ENCODE measurements at places on chromosomes 1 and 21.
A peak's percentile ranks its signal among the peaks of the same experiment; 100 is the strongest.

DNA sequence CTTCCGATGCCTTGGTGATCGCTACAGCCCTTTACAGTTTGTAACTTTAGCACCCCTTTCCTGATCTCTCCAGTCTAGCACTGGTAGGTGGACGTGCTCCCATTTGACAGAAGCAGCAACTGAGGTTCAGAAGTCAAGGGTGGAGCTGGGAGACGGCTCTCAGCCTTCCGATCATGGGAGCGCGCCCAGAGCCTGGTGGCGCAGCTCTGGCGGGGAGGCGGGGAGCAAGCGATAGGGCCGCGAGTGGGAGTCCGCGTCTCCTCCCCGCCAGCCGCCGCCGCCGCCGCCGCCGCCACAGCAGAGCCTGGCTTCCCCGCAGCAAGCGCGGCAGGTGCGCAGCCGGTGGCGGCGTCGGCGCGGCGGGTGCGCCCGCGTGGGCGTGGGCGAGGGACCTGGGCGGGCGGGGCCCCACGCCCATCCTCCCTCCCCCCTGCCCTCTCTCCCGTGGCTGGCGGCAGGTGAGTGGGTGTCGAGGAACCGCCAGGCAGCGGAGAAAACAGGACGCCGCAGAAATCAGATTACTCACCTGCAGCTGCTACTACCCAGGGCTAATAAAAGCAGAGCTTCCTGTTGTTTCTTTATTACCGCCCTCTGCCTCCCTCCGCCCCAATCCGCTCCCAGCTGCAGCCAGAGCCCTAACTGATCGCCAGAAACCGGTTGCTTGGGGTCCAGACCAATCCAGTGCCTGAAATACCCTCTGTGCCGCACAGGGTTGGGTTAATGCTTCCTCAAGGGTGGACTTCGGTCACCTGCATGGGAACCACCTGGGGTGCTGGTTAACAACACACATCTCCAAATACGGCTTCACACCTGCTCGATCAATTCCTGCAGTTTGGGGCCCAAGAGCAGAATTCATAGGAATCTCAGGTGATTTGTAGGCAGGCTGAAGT is 60.2 kb upstream of the ID3 start:
- no peak for DNase-seq

DNA sequence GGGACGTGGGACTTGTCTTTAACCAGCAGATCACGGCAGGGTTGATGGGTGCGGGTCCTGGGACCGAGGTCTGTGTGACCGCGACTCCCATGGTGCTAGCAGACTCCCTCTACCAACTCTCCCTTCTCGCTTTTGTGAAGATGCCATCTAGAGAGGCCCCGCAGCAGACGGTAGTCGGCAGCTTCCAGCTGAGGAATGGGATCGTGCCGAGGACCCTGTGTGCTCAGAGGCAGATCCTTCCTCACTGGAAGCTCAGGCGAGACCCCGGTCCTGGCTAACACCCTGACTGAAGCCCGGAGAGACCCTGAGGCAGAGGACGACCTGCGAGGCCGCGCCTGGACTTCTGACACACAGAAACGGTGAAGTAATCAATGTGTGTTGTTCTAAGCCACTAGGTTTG is 12.5 kb upstream of the SPATC1L start:
- DNase-seq, result no peak

DNA sequence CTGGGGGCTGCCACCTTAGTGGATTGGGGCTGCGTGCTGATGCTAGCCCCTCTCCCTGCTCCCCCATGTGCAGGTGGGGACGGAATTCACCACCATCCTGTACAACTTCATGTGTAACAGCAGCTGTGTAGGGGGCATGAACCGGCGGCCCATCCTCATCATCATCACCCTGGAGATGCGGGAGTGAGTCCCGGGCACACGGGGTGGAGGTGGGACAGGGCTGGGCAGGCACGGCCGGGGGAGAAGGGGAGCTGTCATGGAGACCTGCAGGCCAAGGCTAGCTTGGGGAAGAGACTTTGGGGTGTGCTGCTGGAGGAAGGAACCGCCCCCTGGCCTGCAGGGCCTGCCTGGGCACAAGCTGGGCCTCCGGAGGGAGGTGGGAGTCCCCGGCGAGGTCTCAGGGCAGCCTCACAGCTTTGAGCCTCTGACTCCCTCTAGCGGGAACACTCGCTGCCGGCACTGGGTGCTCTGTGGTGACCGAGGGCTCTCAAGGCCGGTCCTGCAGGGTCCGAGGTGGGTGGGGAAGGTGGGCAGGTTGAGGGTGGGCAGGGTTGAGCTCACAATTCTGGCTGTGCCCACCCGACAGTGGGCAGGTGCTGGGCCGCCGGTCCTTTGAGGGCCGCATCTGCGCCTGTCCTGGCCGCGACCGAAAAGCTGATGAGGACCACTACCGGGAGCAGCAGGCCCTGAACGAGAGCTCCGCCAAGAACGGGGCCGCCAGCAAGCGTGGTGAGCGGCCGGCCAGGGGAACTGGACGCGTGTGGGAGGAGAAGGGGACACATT is 25.0 kb upstream of the CCDC27 start:
- DNase-seq, result no peak

DNA sequence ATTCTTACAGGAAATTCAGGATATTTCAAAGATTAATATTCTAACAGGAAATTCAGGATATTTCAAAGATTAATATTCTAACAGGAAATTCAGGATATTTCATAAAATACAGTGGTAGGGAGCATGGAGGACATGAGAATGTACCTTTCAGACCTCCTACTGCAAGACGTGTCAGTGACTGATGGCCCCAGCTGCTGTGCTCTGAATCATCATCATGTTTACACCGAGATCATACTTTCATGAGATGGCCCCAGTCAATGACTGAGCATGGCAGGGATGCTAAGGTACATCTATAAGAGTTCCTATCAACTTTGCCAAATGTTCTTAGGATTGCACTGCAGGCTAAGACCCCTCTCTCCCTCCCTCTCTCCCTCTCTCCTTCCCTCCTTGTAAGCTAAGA is 69.0 kb downstream of the HFM1 start:
- DNase-seq, result no peak

DNA sequence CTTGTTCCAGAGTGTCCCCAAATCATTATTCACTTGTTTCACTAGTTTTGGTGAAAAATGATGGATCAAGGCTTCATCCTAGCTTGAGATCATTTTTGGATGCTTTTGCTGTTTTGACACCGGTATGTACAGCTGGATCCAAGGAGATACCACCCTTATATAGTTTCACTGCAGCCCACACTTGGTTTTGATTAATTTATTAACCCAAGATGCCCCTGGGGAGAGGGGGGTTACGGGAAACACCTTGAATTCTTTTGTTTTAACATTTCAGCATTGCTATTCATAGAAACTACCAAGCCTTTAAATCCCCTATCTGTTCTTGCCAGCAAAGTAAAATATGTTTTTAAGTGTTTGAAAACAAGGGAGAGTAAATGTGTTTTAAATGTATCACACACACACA is 457.7 kb upstream of the RUNX1 start:
- DNase-seq, result no peak

DNA sequence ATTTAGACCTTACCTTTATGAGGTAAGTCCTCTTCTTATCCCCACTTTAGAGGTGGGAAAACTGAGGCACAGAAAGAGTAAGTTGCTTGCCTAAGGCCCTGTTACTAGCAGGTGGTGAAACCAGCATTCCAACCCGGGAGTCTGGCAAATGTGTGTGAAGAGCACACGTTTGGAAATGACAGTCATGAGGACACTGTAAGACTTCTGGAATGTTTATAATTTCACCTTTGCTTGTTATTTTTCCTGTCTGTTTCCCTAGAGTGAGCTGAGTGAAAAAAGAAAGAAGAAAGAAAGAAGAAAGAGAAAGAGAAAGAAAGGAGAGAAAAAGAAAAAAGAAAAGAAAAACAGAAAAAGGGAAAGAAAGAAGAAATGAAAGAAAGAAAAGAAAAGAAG is 21.2 kb upstream of the LGALS8 start:
- DNase-seq, result no peak

- DNase-seq, result peak; percentile 52
Observed at GRCh38 chr1:82323144-82323841, 522.6 kb downstream of the ADGRL2 start.

DNA sequence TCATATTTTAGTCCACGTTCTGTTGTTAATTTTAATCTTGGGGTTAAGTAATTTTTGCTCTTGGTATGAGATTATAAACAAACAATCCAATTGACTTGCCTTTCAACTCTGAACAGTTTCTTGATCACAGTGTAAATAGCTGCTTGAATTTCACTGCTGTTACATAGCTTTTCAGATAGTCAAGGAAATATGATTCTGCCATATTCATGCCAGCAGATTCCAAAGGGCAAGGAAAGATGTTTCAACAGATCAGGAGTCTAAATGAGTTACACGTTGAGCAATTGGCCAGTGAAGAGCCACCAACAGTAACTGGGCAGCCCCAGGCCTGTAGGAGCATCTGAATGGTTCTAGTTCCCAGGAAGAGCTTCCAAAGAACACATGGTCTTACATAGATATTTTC is 93.6 kb downstream of the LEPR start:
- DNase-seq, result no peak

- no peak for DNase-seq
Observed at GRCh38 chr21:35649186-35649585, 411.1 kb downstream of the SETD4 start.

DNA sequence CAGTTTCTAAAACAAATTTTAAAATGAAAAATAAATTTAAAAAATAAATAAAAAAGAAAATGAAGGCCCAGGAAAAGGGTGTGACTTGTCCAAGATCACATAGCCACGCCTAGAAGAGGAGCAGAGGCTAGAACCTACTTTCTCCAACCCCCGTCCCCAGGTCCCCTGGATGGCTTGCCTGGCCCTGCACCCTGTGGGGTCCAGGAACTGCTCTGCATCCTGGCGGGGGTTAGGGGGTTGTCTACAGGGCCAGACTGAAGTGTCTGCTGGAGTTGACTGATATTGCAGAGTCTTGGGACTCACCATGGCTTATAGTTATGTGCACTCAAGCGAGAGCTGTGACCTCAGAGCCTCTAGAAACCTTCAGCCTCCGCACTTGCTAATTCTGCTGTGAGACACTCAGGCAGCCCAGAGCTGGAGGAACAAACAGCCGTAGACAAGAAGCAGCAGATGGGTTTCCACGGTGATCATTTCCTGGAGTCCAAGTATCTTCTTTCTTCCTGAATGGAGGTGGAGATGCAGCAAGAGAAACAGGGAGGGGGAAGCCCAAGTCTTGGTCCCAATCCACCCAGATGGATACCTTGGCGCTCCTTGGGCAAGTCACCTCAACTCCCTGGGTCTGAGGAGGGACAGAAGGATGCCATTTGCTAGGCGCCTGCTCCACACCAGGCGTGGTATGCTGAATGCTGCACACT is 5.2 kb upstream of the EXTL1 start:
- DNase-seq, result no peak

- no peak for DNase-seq
Observed at GRCh38 chr1:67787746-67788145, 45.5 kb downstream of the GNG12 start.

DNA sequence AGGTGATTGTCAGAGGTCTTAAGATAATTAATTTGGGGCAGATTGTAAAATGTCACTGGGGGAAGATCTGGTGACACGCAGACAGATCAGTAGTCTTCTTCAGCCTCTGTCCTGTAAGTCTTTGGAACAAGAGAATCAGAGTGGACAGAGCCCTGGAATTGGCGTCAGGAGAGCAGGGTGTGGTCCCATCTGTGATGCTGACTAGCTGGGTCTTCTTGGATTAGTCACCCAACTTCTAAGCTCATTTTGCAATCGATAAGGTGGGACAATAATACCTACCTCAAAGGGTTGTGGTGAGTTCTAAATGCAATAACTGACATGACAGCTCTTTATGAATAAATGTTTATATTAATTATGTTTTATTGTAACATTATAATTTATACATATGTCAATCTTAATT is 4.8 kb downstream of the FASLG start:
- DNase-seq, result no peak

GRCh38 chr1:204640578-204640977 is 45.0 kb downstream of the LRRN2 start:
- DNase-seq, result no peak

- DNase-seq, result peak; percentile 38
Observed at GRCh38 chr1:119968068-119968492, 71.8 kb upstream of the ADAM30 start.

- no peak for DNase-seq
Observed at GRCh38 chr1:162927421-162927820, 66.4 kb upstream of the CCDC190 start.

GRCh38 chr1:186002406-186002805 is 268.2 kb downstream of the HMCN1 start:
- DNase-seq, result no peak

- DNase-seq, result no peak
Observed at GRCh38 chr1:241947354-241947753, 10.2 kb upstream of the BECN2 start.

DNA sequence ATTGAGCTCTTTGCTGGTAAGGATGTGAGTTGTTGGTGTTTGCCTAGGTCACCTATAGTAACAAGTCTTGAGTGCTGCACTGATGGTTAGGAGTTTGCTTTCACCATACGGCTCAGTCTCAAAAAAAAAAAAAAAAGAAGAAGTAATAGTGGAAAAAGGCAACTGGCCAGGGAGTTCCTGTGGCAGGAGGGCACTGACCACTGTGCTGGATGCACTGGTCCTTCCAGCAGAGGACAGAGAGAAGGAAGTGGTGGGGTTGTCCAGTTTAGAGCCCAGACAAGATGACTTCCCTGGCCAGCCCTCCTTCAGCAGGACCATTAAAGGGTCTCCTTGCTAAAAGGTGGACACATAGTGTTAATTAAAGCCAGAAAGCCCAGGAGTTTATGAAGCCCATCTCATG is 11.9 kb upstream of the PTCH2 start:
- DNase-seq, result no peak

DNA sequence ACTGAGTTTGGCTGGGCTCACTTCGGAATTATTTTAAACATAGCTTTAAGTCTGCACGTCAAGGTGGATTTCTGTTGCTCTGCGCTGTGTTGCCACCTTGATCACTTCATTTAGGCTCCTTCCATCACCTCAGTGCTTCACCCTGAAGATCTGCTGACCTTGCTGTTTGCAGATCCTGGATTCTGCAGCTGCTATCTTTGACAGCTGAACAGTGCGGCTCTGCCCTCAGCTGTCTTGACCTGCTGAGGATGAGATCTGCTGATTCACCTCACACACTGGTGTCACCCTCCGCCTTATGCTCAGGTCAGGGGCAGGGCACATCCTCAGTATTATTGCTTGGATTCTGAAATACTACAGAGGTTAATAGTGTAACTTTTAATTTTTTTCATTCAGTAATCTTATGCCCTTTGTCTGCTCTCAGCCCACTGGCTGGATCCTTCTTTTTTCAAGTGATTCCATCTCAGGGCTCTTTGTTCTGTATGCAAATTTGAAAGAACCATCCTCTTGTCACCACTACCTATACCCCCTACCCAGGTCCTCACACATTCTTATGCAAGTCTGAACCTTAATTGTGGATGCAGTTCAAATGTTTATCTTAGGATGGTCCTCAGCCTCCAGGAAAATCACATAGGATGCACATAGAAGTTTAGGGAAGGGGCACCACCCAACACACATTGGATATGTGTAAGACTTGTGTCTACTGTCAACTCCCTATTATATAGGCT is 364.0 kb downstream of the OLFM3 start:
- no peak for DNase-seq

GRCh38 chr21:39661740-39662139 is 49.0 kb downstream of the B3GALT5 start:
- no peak for DNase-seq

- no peak for DNase-seq
Observed at GRCh38 chr1:245043611-245043940, 111.2 kb upstream of the KIF26B start.

- DNase-seq, result no peak
Observed at GRCh38 chr21:29418813-29419212, 120.1 kb downstream of the BACH1 start.

- no peak for DNase-seq
Observed at GRCh38 chr1:108190001-108190634, 10.0 kb downstream of the SLC25A24 start.

- DNase-seq, result no peak
Observed at GRCh38 chr1:178659789-178660208, 65.2 kb upstream of the RALGPS2 start.

GRCh38 chr1:47708658-47709018 is 270.8 kb downstream of the FOXD2 start:
- DNase-seq, result no peak
